ENCODE measurements at places on chromosomes 5 and 9.

- DNase-seq = no peak
Measured at GRCh38 chr9:111381006-111381405, 51.0 kb upstream of the OR2K2 start.

DNA sequence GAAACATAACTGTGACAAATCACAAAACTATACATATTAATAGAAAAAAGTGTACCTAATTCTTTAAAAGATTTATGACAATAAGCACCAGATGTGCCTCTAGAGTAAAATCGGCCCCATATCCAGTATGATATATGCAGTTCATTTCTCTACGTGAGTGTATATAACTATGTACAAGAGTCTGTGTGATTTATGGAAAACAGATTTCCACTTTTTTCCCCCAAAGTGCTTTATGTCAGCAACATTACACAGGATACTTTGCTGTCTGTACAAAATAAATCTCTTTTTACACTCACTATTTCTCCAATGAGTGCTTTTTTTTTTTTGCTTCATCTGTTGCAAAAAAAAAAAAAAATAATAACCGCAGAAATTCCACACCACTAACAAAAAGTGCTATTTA is 298.8 kb upstream of the RFX3 start:
- no peak for DNase-seq

GRCh38 chr5:75616371-75616881 is 5.2 kb downstream of the ANKDD1B start:
- DNase-seq = no peak

DNA sequence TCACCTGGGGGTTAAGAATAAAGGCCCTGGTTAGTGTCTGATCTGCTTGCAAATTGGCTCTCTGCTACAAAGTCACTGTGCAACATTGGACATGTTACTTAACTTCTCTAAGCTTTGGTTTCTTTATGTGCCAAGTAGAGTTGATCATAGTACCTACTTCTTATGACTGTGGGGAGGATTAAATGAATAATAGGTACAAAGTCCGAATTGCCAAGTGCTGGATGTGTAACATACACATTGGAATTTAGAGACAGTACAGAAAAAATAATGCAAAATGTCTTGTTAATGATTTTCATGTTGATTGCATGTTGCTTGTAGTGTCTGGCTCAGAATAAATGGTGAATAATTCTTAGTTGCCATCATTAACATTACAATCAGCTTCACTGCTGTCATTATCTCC is 2.2 kb downstream of the DOCK8 start:
- no peak for DNase-seq

GRCh38 chr9:133282464-133283238 is 7.7 kb upstream of the ABO start:
- no peak for DNase-seq

DNA sequence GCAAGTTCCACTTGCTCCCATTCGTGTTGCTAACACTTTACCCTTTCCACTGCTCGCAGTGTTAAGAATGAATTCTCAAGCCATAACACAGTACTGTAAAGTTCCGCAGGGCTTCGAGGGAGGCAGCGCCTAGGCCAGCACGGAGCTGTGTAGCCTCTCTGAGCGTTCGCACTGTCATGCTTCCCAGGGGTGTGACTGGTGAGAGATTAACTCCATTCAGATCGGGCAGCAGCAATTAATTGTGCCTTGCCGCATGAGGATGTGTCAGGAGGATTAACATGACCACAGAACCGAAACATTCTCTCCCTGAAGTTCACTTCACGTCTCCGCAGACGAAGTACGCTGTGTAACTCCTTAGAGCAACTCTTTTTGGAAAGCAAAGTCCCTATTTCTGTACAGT is 23.2 kb downstream of the ZBTB34 start:
- DNase-seq = no peak

GRCh38 chr5:113548396-113548795 is 34.9 kb downstream of the YTHDC2 start:
- DNase-seq = no peak

DNA sequence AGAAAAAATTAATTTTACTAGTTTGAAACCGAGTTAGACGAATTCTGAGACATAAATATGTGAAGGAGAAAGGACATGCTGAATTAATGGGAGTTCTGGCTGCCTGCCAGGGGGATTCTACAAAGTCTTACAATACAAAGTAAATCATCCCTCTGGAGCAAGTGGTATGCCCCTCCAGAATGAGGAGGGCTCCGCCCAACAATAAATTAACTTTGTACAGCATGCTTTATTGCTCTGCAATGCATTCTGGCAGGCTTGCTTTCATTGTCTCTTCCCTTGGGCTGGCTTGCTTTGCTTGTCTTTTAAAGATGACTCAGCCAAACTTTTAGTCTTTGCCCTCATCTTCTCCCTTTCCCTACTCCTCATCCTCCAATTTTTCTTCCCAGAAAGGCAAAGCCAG is 11.7 kb upstream of the PCDHB1 start:
- DNase-seq = peak; percentile 14

DNA sequence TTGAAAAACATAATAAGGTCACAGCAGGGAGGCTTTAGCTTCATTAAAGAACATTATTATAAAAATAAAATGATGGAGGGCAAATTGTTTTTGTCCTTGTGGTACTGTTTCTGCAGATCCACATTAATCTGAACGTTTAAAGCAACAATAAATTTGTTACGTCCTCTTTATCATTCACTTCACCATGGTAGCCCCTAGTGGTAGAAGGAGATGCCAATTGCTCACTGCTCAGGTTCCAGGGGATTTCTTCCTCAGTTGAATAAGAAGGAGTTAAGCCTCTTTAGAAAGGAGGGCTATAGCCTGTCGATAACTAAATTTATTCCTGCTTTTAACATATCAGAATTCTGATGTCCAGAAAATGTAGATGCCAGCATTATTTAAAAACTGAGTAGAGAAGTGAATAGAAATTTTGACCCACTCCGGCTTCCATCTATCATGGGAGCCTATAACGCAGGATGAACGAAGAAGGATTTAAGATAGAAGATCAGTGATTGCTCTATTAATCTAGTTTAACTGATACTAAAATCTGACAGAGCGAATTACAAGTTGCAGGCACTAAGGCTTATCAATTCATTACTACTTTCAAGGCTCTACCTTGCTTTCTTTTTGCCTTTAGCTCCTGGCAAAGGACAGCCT is 692.3 kb downstream of the PTPRD start:
- DNase-seq = no peak

- DNase-seq = peak; percentile 31
Measured at GRCh38 chr5:112848116-112848811, 12.8 kb upstream of the SRP19 start.

DNA sequence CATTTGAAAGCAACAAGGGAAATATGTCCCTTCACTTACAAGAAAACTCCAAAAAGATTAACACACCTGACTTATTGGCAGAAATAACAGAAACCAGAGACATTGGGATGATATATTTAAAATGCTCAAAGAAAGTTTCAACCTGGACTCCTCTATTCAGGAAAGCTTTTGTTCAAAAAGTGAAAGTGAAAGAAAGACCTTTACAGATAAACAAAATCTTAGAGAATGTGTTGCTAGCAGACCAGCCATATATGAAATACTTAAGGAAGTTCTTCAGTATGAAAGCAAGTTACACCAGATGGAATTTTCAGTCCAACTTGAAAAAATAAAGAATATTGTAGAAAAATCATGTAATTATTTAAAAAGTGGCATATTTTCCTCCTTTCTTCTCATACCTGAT is 1075.1 kb downstream of the NR2F1-AS1 start:
- DNase-seq = no peak

GRCh38 chr9:125513668-125514413 is 193.2 kb downstream of the MAPKAP1 start:
- no peak for DNase-seq

DNA sequence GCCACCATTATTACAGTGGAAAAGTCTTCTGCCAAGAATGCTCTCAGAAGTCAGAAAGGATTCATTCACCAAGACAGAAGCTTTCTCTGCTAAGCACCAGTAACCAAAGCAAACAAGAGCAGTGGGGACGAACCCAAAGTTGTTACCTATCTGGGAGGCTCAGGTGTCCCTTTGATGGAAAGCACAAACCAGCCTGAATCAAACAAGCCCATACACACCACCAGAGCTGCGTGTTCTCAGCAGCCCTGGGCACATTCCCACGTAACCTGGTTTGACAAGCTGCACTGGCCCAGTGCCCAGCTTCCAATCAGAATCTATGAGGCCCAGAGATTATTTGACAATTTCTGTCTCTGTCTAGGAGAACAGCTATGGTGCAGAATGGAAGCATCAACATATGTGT is 252.6 kb downstream of the ACTL7B start:
- no peak for DNase-seq

DNA sequence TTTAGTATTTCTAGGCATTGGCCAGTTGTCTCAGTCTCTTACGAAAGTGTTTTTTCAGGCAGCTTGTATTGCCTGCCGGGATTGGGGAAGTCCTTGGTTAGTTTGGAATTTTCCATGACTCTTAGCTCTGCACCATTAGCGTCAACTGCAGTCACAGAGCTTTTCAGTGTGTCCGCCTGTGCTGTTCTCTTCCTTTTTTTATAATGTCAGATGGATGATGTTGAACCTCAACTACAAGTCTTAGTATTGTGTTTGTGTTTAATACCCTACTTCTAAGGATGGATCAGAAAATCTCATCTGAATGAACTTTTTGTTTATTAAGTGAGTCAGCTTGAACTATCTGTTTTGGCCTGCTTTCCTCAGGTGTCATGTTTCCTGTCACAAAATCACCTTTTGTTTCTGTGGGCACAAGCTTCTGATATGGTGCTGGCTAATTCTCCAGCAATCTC is 33.1 kb downstream of the ATP6V0E1 start:
- no peak for DNase-seq

- DNase-seq = no peak
Measured at GRCh38 chr5:138169124-138169523, 9.3 kb downstream of the BRD8 start.

DNA sequence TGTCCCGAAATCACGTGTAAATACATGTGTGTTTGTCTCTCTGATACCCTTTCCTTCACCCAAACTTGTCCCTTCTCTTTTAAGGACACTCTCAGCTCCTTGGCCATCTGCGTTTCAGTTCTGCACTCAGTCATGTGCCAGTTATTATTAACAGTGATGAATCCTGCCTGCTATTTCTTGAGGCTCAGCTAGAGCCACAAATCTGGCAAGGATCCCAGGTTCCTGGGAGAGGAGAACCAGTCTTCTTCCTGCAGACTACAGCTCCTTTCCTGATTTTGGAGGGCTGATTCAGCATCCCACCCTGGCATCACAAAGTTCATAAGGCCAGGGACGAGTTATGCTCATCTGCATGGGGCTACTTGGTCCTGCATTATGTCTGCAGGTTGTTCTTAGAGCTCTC is 5.6 kb downstream of the MAMDC2 start:
- no peak for DNase-seq

DNA sequence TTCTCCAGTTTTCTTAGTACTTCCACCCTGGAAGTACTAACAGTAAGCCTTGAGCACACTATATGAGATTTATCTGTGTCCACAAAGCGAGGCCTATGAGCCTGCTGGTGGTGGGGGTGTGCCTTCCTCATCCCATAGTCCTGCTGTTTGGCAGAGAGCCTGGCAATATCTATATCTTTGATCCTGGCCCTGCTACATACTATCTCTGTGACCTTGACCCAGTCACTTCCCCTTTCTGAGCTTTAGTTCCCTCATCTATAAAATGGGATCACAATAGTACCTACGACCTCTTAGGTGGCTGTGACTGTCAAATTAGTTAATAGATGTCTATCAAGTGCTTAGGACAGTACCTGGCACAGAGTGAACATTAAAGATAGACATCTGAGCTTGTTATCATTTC is 114.6 kb upstream of the SAP30L start:
- DNase-seq = no peak

GRCh38 chr9:16312962-16313546 is 557.4 kb downstream of the BNC2 start:
- DNase-seq = no peak

DNA sequence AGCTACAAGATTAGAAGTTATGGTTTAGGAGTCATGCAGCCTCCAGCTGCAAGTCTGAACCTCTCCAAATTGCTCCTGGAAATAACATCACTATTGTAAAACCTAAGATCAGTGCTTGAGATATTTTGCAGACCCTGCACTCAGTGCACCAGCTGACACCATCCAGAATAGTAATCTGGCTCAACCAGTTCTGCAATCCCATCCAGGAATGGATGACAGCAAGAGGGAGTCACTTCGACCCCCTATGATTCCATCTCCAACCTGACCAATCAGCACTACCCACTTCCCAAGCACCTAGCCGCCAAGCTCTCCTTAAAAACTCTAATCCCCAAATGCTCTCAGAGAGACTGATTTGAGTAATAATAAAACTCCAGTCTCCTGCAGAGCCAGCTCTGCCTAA is 37.9 kb upstream of the NR4A3 start:
- DNase-seq = no peak

GRCh38 chr9:116550696-116551436 is 136.2 kb upstream of the TRIM32 start:
- no peak for DNase-seq

GRCh38 chr5:1495525-1495897 is 28.2 kb downstream of the LPCAT1 start:
- DNase-seq = no peak

DNA sequence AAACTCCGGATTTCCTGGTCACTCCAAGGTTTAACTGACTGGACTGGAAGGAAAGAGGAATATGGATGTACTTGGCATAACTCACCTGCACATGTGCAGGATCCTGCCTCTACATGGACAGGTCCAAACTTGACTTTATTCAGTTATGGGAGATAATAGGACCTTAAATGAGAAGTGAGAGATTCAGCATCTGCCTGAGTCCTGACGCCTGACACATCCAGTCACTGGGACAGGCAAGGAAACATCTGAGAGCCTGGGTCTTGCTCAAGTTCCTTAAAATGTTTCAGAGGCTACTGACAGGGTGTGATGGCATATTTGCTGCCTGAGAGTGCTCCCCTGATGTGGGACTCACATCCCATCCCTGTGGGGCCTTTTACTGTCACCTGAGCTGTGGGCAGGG is 34.9 kb downstream of the ZNF354A start:
- no peak for DNase-seq

DNA sequence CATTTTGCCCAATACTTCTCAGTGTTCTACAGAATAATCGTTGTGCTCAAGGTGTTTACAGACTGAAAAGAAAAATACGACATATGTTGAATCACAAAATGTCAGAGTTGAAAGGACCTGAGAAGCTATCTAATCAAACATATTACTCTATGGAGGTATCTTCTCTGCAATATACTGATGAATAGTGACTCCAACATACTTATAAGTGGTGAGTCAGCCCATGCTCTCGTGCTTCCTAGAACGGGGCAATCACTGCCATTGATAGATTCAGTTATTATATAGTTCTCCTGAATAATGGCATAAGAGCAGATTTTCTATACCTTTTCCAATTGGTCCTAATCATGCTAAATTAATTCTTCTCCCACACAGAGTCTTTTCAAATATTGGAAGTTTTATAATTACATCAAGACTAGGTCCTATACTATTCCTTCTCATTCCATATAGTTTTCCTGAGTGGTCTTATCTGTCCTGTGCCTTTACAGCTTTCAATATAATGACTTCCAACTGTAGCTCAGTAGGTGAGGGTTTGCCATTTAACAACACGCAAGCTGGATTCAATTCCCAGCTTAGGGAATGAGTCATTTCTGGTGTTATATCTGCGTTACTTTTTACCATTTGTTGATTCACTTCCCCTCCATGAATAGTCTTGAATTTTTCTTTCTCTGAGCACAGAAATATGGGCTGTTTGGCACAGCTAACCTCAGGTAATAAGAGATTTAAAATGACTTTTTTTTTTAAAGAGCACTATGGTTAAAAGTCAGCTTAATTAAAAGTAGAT is 81.1 kb downstream of the PLK2 start:
- no peak for DNase-seq

- DNase-seq = no peak
Measured at GRCh38 chr5:171680485-171680884, 105.1 kb upstream of the SMIM23 start.

All from NCI-H1092 (cell line).